CD4-positive, alpha-beta T cell treated with Interleukin-12 subunit alpha and Interleukin-12 subunit beta, for 1 hour (primary cell): ENCODE measurements at places on chromosomes 4 and X.

DNA sequence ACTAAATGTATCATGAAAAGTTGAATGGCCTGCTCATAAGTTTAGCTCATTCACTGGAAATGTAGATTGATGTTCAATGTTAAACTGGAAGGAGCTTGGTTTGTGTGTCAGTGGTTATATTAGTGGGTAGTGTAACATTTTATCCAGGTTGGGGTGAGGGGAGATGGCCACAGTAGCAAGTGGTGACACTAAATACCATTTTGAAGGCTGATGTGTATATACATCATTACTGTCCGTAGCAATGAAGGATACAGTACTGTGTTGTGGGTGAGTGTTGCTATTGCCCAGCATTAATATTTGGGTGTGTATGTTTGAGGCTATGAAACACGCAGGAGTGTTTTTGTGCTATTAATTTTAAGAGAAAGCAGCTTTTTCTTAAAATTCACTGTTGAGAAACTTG, 6.3 kb downstream of the HMGB3 start:
- DNase-seq: no peak

DNA sequence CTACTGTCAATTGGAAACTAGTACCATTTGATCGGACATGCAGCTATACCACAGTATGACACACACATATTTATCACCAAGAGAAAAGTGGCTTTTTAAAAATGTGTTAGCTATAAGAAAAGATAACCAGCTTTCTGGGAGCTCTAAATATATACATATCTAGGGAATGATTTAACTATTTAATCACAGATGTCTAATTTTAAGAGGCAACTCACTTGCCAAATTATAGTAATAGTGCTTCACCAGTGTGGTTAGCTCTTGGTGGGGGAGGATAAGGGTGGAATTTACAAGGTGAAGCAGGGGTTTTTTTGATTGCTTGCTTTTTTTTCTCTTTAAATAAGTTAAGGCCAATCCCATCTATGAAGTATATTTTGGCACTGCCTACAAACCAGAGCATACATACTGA, 547.7 kb upstream of the DIPK2B start:
- no peak for DNase-seq

GRCh38 chr4:143095447-143095846, 89.3 kb upstream of the USP38 start:
- DNase-seq: no peak

GRCh38 chr4:140819610-140820009, 63.4 kb upstream of the TBC1D9 start:
- DNase-seq: no peak

GRCh38 chr4:2787230-2788100, 5.4 kb upstream of the SH3BP2 start:
- DNase-seq: peak; percentile 76

- DNase-seq: no peak
Measured at GRCh38 chr4:81665649-81666048, 193.9 kb upstream of the RASGEF1B start.

GRCh38 chr4:90254357-90254756, 127.2 kb downstream of the CCSER1 start:
- DNase-seq: no peak
